ENCODE measurements at places on chromosomes 6 and 20.

GRCh38 chr6:36703081-36703606, 5.5 kb downstream of the RAB44 start:
- DNase-seq = no peak

- no peak for DNase-seq
Measured at GRCh38 chr6:14072084-14072483, 45.5 kb upstream of the CD83 start.

DNA sequence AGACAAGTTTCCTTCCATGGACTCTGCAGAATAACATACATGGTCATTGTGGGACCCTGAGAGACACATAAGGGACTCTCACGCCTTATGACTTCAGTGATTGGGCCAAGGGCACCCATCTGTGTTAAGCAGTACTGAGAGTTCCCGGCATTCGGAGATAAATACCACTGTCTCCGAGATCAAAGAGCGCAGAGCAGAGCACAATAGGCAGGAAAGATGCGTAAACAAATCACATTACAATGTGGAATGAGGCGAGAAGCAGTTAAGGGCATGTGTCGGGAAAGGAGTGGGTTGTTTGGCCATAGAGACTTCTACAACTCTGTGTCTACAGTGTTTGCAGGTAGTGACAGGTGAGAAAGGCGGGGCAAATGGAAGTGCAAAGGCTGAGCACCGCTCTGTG, 57.6 kb downstream of the NRSN1 start:
- no peak for DNase-seq

GRCh38 chr6:66961191-66961590, 1254.2 kb upstream of the EYS start:
- DNase-seq = no peak

GRCh38 chr20:18666803-18667415, 79.1 kb downstream of the DTD1 start:
- no peak for DNase-seq

DNA sequence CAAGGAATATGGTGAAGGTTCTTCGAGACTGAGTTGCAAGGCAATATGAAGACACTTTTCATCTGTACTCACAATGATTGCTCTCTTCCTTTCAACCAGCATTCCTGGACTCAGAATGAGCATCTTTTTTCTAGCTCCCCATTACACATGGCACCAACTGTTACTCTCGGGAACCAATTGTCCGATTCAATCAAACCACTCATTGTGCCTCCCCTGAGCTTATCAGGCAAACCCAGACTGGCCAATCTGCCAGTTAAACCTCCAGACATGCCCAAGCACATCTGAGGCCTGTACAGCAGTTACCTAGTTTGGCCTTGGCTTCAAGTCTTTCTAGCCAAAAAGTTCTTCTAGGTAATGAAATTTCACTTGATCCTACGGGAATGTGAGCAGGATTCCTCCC, 164.1 kb downstream of the ID4 start:
- DNase-seq = no peak

DNA sequence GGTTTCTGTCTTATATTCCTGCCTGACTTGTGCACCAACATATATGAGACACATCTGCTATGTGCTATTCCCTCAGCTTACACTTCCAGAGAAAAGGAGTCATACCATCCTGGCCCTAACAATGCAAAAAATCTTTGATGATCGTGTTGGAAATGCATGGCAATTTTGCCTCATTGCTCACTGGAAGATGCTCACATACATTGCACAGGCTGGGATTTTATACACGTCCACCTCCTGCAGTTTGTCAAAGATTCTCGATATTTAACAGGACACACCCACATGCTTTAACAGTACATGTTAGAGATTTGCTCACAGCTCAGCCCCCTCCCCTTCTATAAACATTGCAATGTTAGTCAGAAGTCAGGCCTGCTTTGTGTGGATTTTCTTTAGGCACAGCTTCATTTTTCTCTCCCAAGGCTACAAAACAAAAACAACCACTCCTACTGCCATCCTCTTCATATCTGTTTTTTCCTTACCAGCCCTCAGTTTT, 66.1 kb downstream of the ADGB start:
- DNase-seq = no peak

DNA sequence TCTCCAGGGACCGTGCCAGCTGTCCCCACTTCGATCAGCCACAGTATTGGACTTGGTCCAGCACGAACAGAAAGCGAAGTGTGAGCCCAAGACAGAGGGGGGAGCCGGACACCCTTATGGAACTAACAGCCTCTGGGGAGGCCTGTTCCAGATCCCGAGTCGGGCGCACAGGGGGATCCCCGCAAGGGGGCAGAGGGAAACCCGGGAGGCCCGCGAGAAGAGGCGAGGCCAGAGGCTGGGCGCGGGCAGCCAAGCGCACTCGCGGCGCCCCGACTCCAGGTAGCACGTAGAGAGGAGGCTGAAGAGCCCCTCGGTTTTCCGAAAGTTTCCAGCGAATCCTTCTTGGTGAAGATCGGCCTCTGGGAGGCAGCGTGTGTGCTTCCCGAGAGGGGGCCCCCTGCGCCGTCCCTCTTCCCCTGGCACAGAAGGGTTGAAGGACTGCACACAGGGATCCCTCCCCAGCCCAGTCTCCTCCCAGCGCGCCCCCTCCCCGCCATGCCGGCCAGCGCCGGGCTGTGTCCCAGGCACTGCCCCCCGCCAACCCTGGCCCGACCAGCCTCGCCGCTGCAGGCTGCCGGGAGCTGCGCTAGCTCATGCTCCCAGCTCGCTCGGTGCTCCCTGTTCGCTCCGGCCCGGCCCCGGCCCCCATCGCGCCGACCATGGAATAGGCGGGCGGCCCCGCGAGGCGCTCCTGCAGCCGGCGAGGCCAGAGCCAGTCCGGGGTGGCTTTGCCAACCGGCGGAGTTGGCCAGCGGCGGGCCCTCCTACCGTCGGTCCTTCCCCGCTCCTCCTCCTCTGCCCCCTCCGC, 577 bp upstream of the SLC24A3 start:
- no peak for DNase-seq

- no peak for DNase-seq
Measured at GRCh38 chr20:24489631-24490260, 20.3 kb downstream of the SYNDIG1 start.

GRCh38 chr6:146423452-146423851, 120.2 kb upstream of the RAB32 start:
- DNase-seq = no peak

Measured in RWPE2 (cell line).